ENCODE measurements at places on chromosomes 1 and 21. TPM values are rescaled to one million over a fixed set of nuclear protein-coding genes. Genes with fewer than 3 reads are reported as not detected.

The PTPRC gene
- total RNA-seq: 731 TPM

The DIO1 gene
- total RNA-seq: not detected

The S100A8 gene
- total RNA-seq: not detected

DNA sequence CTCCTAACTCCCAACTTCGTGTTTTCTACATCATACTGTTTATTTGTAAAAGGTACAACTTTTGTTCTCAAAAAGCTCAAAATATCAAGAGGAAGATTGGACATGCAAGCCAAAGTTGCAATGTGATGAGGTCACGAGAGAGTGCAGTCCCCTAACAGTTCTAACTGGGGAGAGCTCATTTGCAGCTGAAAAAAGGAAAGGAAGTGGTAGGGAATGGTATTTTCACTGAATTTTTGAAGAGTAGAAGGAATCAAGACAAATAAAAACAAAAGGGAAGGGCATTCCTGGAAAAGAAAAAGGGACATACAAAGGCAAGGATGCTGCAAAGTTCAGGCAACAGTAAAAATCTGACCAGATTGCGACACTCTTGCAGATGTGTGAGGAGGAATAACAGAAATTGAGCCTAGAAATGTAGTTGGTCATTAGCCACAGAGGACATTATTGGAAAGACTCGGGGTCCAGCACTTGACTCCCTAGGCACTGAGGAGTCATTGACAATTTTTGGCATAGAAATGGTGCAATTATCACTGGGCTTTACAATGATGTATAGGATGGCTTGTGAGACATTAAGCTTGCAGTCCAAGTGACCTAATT is 67.9 kb downstream of the TBX15 start:
- H3K27ac ChIP-seq: no peak overlapping the region
- H3K4me1 ChIP-seq: no peaks in the 10 kb centered on the region

DNA sequence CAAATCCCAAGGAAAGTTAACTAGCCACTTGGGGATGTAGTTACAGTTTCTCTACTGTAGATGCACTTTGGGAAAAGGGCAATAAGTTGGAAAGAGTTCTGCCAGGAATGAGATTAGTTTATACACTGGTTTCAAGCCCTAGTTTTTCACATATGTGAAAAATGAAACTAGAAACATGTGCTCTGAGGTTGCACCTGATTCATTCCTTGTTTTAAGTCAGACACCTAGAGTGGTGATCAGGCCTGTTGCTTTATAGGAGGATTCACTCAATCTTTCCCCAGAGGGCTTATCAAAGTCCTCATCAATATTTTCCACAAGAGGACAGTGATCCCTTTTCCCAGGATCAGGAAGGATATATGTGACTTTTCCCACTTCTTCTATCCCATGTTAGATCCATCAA is 515.9 kb upstream of the PKN2 start:
- peaks cover 4% of the 10 kb centered on the region for H3K27me3 ChIP-seq
- DNase-seq: no peak
- no peaks in the 10 kb centered on the region for H3K4me1 ChIP-seq
- H3K36me3 ChIP-seq: no peaks in the 10 kb centered on the region
- no peak overlapping the region for H3K4me3 ChIP-seq

DNA sequence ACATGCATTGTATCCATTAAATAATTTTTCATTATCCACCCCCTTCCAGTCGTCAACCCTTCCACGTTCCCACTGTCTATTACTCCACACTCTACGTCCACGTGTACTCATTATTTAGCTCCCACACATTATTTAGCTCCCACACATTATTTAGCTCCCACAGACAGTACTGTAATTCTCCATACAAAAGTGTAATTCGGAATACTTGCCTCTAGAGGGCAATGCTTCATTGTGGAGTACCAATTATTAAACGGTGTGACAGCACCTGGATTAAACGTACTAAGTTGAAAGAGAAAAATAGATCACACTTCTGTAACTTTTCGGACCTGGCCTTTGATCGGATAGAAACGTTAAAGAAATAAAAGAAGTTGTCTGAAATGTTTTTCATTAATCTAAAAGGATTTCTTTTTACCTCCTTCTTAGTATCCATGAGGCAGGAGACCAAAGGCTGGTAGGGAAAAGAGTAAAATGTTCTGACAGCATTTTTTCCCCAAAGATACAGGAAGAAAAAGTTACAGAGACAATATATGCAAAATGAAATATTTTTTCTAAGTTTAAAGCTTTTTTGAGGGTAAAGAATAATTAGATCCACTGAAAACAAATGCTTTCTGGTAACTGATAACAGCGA is 99.2 kb downstream of the LHX8 start:
- no peaks in the 10 kb centered on the region for H3K27me3 ChIP-seq
- H3K27ac ChIP-seq: no peak overlapping the region
- H3K4me3 ChIP-seq: no peak overlapping the region
- no peaks in the 10 kb centered on the region for H3K4me1 ChIP-seq
- no peaks in the 10 kb centered on the region for H3K36me3 ChIP-seq

- H3K36me3 ChIP-seq: no peaks in the 10 kb centered on the region
- H3K27ac ChIP-seq: no peak overlapping the region
- H3K4me3 ChIP-seq: peak overlapping the region; percentile 61
- H3K27me3 ChIP-seq: peaks cover 19% of the 10 kb centered on the region
Observed at GRCh38 chr1:65265296-65265650, 44.1 kb upstream of the DNAJC6 start.

DNA sequence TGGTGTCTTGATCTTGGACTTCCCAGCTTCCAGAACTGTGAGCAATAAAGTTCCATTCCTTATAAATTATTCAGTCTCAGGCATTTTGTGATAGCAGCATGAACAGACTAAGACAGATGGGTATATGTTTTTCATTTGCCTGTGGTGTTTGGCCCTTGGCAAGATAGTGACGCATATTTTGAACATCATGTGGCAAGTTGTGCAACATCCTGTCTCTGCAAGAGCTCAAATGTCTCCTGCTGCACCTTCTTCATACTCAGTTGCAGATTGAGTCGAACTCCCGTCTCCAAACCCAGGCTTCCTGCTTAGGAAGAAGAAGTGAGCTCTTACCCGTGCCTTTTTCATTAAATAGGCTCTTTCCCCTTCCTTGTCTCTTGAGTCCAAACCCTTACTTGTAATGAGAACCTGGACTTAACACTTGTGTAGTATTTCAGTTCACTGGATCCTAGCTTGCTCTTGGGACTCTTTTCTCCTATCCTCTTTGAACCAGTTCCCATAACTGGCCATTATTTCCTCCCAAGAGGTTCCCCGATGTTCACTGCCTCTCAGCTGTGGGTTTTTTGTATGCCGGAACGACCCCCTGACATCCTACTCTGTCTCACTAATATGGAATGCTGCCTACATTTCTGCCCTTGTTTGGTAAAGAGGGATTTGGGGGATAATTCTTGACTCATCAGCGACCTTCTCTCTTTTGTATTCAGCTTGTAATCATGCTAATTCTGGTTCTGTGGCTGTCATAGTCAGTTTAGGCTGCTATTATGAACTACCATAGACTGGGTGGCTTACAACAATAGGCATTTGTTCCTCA is 125.0 kb upstream of the KCNK2 start:
- no peak for DNase-seq
- H3K36me3 ChIP-seq: no peaks in the 10 kb centered on the region
- no peak overlapping the region for H3K4me3 ChIP-seq
- H3K27me3 ChIP-seq: no peaks in the 10 kb centered on the region
- no peaks in the 10 kb centered on the region for H3K4me1 ChIP-seq

- no peaks in the 10 kb centered on the region for H3K36me3 ChIP-seq
- DNase-seq: no peak
- H3K27me3 ChIP-seq: peaks cover 23% of the 10 kb centered on the region
- no peaks in the 10 kb centered on the region for H3K4me1 ChIP-seq
- H3K27ac ChIP-seq: no peak overlapping the region
- no peak overlapping the region for H3K4me3 ChIP-seq
Observed at GRCh38 chr21:41530366-41530765, 22.4 kb upstream of the TMPRSS2 start.

- H3K27me3 ChIP-seq: no peaks in the 10 kb centered on the region
- DNase-seq: no peak
- no peaks in the 10 kb centered on the region for H3K36me3 ChIP-seq
Observed at GRCh38 chr1:34320053-34320669, 143.5 kb downstream of the C1orf94 start.

DNA sequence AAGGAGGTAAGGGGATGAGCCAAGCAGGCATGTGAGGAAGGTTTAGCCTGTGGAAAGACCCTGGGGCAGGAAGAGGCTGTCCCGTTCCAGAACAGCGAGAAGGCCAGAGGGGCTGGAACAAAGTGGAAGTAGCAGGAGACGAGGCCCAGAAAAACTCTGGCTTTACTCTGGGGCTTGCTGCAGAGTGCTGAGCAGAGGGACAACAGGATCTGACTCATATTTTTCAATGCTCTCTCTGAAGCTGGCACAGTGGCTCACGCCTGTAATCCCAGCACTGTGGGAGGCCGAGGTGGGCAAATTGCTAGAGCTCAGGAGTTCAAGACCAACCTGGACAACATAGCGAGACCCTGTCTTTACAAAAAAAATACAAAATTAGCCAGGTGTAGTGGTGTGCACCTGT is 52.4 kb upstream of the PAX7 start:
- no peak for DNase-seq
- H3K4me3 ChIP-seq: no peak overlapping the region
- H3K4me1 ChIP-seq: no peaks in the 10 kb centered on the region
- no peaks in the 10 kb centered on the region for H3K36me3 ChIP-seq
- H3K27ac ChIP-seq: no peak overlapping the region

- peaks cover 4% of the 10 kb centered on the region for H3K4me1 ChIP-seq
- no peak overlapping the region for H3K27ac ChIP-seq
- DNase-seq: no peak
Observed at GRCh38 chr1:25146451-25146855, 85.8 kb downstream of the SYF2 start.

DNA sequence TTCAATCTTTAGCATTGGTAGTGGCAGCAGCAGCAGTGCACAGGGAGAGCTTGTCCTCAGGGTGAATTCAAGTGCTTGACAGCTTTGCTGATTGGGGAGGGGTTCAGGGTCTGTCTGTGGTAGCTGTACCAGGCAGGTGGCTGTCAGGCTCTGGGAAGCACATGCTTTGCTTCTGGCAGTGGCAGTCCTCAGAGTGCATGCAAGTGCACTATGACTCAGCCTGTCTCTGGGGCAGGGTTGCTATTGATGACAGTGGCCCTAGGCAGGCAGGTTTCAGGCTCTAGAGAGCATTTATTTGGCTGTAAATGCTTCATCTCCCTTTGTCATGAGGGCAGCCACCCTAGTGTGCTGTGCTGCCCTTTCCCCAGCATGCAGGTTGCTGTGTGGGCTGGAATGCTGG is 251.9 kb upstream of the LRRC7 start:
- no peaks in the 10 kb centered on the region for H3K4me1 ChIP-seq
- H3K4me3 ChIP-seq: no peak overlapping the region
- no peaks in the 10 kb centered on the region for H3K27me3 ChIP-seq
